ENCODE measurements at places on chromosomes 6 and 20.

GRCh38 chr20:48770700-48771442 is 56.9 kb downstream of the PREX1 start:
- no peak for DNase-seq

GRCh38 chr6:124073021-124073420 is 269.4 kb downstream of the NKAIN2 start:
- no peak for DNase-seq

- DNase-seq = no peak
Measured at GRCh38 chr6:29563435-29563965, 4.0 kb upstream of the UBD start.

GRCh38 chr20:45489083-45489531 is 19.6 kb downstream of the WFDC2 start:
- DNase-seq = no peak
